ENCODE measurements at places on chromosomes 3 and 15. TPM values are rescaled to one million over a fixed set of nuclear protein-coding genes. Genes with fewer than 3 reads are reported as not detected.

Gene TGM5
- total RNA-seq = 13.7 TPM

Gene PIK3CB
- total RNA-seq = 18.5 TPM

Gene CLRN1
- total RNA-seq = 3.4 TPM

Gene RFT1
- 10.4 TPM for total RNA-seq

DNA sequence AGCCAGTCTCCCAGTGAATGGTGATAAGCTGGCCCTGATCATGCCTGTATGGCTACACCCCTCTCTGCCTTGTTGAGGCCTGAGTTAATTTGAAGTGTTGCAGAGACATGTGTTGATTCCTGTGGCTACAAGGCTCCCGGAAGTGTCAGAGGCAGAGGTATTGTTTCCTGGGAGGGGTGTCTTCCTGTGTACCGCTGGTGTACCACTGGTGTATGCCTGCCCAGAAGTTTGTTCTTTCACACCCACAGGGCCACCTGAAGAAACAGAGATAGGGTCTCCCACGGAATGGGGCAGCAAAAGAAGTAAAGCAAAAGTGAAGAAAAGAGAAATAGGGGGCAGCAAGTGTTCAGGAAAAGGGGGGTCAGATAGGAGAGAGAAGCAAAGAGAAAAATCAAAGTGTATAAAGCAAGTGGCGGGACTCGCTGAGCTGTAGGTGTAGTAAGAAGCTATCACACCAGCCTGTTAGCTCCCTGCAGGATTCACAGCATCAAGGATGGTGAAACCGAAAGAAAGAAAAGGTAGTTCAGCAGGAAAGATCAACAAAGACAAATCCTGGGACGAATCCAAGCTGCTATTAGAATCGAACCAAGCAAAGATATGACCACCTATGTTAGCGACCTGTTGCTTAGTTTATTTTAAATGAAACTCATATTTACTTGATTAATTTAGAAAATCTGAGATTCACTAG is 36.6 kb upstream of the CD47 start:
- DNase-seq = no peak

Gene CPLX3
- 0.72 TPM for total RNA-seq

- no peak for DNase-seq
These were observed 340.1 kb upstream of the MANF start for GRCh38 chr3:51044982-51045381.

- DNase-seq = peak; percentile 91
These were observed 50.4 kb downstream of the FLNB start for GRCh38 chr3:58058361-58059263.

GRCh38 chr3:18049096-18049495 is 306.7 kb upstream of the TBC1D5 start:
- DNase-seq = no peak

GRCh38 chr3:53590606-53591005 is 96.2 kb downstream of the CACNA1D start:
- no peak for DNase-seq

Gene STT3B
- 122 TPM for total RNA-seq

GRCh38 chr3:136078421-136079364 is 113.2 kb downstream of the PPP2R3A start:
- DNase-seq = peak; percentile 20

- DNase-seq = peak; percentile 31
These were observed 621.4 kb downstream of the PDCD6IP start for GRCh38 chr3:34419801-34420200.

DNA sequence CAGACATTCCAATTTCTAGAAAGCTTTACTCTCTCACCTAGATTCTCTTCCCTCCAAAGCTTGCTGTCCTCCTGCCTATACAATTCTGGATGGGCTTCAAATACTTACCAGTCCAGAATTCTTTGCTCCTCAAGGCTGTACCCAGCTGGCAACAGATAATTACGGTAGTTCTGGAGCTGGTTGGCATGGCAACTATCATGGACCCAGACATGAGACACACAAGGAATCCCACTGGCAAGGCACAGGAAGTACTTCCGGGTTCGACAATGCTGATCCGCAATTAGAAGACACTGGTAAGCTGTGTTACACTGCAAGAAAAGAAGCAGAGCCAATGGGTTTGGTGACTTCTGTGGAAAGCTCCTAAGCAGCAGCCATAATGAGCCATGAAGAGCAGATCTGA is 37.9 kb downstream of the TUBGCP4 start:
- no peak for DNase-seq

Gene SLCO2A1
- 4.3 TPM for total RNA-seq

DNA sequence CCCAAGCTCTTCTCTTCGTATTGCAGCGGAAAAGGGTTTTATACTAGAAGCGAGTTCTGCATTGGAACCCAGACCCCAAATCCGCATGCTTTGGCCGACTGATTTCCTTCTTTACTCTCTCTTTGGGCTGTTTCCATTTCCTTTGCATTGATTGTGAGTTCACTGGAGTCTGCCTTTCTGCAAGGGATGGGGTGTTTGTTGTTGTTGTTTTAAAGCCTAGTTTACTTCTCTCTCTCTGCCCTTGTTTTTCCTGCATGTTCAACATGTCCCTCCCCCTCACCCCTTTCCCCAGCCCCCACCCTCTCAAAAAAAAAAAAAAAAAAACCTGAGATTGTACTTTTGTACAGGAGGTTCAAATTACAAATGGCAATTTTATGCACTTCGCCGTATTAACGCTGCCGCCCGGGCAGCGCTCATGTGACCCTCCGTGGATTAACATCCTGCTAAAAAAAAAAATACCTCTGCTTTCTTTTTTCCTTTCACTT is 2.2 kb downstream of the NR2F2 start:
- DNase-seq = no peak

DNA sequence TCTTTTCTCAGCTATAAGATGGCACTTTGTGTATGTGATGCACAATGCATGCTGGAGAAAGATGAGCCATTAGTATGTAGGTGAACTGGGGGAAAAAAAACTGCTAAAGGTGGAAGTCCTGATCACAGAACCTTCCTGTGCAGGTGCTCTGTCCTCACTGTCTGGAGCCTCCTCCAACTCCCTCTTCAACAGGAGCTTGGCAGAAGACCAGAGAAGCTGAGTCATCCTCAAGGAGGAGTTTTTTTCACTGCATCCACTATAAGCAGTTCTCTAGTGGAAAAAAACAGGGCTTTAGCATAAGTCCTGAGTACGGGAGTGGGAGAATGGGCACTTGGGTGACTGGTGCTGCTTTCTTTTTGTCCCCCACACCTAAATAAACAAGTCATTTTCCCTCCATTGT is 168.4 kb upstream of the CADPS start:
- peak; percentile 52 for DNase-seq

Gene DCLK3
- total RNA-seq = 3.1 TPM

Gene LRRC15
- total RNA-seq = 5.1 TPM

Gene TMEM266
- 1.4 TPM for total RNA-seq

Gene ABHD6
- total RNA-seq = 2.9 TPM

DNA sequence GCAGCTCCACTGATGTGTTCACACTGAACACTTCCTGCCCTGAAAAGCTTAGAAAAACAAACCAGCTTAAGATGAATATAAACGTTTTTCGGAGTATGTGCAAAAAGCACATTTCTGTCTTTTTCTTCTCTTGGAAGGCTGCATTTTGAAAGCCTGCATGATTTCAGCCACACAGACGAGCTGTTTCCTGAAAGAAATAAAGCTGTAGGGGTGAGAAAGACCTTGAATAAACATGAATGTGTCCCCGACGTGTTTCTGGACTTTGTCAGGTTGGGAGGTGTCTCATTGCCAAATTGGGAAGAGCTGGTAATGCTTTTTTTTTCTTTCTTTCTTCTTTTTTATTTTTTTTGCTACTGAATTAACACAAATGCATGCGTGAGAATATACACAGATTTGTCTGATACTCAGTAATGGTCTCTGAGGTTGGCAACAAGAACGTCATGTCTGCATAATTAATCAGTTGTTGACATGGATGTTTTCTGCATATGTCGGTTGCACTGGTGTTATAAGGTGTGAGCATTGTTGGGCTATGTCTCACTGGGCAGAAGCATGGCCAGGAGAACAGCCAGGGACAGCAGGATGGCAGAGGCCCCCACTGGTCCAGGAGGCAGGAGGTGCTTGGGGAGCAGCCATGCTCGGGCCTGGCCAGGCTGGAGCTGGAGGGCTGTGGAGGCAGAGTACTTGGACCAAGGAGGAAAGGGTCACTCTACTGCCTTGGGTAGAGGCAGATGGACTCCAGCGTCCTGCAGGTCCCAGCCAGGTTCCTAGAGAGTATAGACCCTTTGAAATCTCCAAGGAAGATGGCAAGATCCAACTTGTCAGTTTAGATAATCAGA is 39.0 kb downstream of the ADAMTSL3 start:
- DNase-seq = peak; percentile 91

DNA sequence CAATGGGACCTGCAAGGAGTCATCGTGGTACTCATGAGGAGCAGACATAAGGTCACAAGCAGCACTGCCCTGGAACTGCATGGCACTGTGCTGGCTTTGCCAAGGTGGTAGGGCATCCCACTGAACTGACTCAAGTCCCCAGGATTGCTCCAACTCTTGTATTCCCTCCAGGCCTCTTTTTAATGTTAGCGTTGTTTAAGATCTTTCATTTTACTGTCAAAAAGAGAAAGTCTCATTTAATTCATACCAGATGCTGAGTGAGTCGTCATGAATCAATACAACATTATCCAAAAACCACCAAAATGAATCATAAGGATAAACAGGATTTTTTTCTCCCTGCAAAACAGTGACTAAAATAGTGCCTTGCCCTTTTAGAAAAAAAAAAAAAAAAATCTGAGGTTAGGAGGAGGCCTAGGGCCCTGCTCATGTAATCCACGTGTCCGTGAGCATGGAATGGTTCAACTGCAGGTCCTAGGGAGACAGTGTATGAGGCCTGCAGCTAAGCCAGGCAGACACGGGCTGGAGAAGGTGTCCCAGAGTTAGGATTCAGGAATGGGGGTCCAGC is 36.7 kb upstream of the BLM start:
- peak; percentile 90 for DNase-seq

GRCh38 chr15:33344111-33344510 is 33.3 kb downstream of the RYR3 start:
- no peak for DNase-seq

- DNase-seq = peak; percentile 76
These were observed 87.8 kb downstream of the RSL24D1 start for GRCh38 chr15:55108858-55109518.

Gene MESP2
- total RNA-seq = not detected

- no peak for DNase-seq
These were observed 44.6 kb downstream of the RASGRP1 start for GRCh38 chr15:38520035-38520434.

DNA sequence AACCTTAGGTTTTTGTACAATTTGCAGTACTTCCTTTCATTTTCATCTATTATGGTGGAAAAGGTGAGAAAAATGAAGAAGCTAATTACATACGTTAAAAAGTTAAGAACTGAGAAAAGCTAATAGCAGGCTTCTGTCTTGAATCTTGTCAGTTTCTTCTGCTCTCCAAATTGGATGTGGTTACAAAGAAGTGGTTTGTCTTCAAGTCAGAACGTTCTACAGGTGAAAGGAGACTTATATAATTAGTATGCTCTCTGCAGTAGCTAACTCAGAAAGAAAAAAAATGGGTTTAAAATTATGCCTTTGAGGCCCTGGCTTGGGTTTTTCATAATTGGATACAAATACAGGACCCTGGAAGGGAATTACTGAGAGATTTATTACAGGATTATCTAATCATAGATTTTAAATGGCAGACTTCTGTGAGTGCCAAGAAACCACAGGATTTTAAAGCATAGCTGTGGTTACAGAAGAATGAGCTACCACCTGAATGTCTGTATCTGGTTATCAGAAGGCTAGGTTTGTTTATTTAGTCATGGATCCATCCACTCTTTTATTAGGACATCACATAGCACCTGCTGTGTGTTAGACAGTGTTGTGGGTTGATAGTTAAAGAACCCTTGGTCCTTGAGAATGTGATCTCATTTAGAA is 528.1 kb upstream of the MCTP2 start:
- peak; percentile 13 for DNase-seq

- peak; percentile 31 for DNase-seq
These were observed 170.2 kb upstream of the NR2F2 start for GRCh38 chr15:96160269-96160668.

DNA sequence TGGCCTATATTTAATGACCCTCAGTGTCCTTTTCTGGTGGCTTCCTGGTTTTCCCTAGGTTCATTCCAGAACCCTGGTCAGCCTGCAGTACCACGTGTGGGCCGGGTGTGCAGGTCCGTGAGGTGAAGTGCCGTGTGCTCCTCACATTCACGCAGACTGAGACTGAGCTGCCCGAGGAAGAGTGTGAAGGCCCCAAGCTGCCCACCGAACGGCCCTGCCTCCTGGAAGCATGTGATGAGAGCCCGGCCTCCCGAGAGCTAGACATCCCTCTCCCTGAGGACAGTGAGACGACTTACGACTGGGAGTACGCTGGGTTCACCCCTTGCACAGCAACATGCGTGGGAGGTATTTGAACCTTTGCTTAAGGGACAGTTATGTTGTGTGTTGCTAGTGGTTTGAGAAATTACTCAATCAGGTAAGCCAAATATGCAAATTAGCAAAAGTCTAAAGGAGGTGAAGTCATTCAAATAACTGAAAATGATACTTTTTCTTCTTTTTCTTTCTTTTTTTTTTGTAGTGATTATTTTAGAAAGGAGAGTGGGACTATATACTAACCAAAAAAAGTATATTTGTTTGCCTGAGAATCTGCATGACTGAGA is 259.2 kb downstream of the ADAMTSL3 start:
- no peak for DNase-seq

- no peak for DNase-seq
These were observed 73.2 kb downstream of the SUCNR1 start for GRCh38 chr3:151946606-151947005.

DNA sequence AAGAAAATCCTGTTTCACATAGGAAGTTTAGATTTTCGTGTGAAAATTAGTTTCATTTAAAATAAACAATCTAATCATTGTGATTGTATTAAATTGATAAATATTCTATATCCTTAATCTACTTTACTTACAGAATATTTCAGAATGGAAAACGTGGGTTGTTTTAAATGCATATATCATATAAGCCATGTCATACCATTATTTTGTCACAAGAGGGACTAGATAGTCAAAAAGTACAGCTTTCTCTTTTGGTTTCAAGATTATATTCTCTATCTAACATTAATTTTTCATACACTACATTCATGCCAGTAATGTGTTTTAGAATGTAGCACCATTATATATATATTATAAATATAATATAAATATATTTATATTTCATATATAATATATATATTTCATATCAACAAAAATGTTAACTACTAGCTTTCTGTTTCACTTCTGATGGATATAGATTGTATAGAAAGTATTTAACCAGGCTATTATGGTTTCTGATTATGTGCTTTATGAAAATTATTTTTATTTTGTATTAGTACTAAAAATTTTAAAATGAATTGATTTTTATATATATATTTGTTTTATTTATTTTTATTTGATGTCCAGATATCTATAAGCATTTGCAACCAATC is 45.3 kb downstream of the OSTN start:
- DNase-seq = peak; percentile 36

DNA sequence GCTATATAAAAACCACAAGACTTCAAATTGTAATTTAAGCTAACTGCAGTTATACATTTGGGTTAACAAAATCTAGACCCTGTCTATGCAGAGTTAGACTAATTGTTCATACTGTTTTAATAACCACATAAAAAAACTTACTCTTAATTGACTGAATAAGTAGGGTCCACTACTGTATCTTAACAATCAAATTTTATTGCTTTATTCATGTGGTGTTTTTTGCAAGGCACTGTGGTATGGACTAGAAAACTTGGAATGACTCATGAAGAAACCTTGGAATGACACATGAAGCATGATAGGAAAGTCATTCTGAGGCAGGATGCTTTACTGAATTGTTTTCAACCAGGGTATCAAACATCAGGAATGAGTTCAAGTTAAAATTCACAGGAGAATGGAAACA is 2.3 kb downstream of the SERP1 start:
- DNase-seq = no peak

- DNase-seq = no peak
These were observed 37.2 kb downstream of the PXK start for GRCh38 chr3:58369876-58370275.

Measured in umbilical cord (tissue), 2 donors.